Myocyte (in vitro differentiated cells): ENCODE measurements at places on chromosomes 16 and 17. TPM values are rescaled to one million over a fixed set of nuclear protein-coding genes. Genes with fewer than 3 reads are reported as not detected.

The LDAF1 gene
- total RNA-seq = 8.0 and 9.5 TPM in 2 replicates

The DHRS7C gene
- 0.16 TPM in 1 of 2 replicates, not detected in the other for total RNA-seq

The MRC2 gene
- 143 and 161 TPM in 2 replicates for total RNA-seq

The ABCA8 gene
- 0.11 TPM in 1 of 2 replicates, not detected in the other for total RNA-seq

The RASD1 gene
- total RNA-seq = 0.94 and 2.7 TPM in 2 replicates

The ABI3 gene
- not detected in 2 replicates for total RNA-seq

The STX4 gene
- total RNA-seq = 47.3 and 51.0 TPM in 2 replicates

DNA sequence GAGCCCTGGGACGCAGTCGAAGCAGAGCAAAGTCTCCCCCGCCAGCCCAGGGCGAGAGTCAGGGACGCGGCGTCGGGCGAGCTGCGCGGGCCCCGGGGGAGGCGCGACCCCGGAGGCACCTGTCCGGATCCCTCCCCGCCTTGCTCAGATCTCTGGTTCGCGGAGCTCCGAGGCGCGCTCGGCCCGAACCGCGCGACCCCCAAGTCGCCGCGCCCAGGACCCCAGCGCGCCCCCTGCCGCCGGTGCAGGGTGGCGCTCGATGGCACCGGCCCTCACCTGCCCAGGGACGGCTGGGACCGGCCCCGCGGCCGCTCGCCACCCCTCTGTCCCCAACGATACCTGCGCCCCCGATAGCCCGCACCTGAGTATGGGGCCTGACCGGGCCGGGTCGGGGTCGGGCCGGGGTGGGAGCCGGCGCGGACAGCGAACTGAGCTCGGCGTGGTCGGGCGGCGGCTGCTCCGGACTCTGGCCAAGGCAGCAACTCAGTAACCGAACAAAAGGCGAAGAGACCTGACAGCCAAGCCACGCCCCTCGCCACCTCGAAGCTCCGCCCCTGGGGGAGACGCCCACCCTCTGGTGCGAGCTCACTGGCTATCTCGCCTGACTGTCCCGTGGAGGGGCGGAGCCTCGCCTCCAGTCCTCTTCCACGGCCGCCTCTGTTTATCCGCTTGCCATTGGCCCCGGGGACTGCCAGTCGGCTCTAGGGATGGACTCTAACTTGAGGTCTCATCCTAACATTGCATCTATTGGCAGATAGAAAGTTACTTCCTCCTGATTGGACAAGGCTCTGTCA, at the start of gene JUP:
Gene JUP, minus strand, starts transcription at position 485 of the 794 bp plus-strand sequence. CDS start 14,857 bp downstream, outside the sequence.
- peak; percentile 68 for DNase-seq

DNA sequence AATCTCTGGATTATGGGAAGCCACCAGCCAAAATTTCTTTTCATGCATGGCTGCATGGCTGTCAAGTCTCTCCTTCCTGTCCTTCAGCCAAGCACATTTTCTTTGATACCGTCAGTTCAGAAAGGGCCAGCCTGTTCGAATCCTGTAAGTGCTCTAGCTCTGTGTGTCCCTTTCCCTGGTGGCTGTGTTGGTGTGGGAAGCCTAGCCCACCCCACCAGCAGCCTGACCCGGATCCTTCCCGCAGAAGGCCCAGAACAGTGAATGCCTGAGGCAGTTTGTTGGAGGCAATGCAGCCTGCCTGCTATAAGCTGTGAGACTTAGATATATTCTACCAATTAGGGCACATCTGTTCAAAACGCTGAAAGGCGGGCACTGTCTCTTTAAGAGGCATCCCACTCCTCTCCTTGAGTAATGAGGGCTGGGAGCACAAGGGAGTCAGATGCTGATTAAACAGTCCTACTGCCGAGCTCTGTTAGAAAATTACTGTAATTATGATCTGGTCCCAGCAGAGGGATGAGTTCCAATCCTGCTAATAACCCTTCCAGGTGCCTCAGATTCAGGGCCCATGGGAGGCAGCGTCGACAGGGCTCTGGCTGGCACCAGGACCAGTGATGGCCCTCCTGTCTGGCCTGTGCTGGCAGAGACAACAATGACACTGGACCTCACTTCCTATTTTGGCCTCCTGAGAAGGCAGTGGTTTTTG, 18.4 kb downstream of the SNX11 start:
- DNase-seq = no peak

GRCh38 chr17:43679911-43680310, 18.2 kb upstream of the MEOX1 start:
- no peak for DNase-seq

DNA sequence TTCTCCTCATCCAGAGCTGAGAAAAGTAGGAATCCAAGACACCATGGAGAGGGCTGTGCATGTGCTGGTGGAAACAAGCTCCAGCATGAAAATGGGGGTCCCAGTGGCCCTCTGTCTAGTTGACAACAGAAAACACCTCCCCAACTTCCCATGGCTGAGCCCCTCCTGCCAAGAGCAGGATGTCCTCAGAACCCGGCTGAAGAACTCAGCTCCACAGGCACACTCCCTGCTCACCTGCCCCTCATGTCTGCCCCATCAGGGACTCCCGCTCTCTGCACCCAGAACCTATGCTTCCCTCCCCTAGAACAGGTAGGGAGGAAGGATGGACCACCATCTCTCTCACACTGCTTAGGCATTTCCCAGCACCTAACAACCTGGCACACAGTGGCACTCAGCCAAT, 167.2 kb downstream of the C16orf78 start:
- DNase-seq = no peak

GRCh38 chr16:65392806-65393565, 271.1 kb upstream of the CDH11 start:
- no peak for DNase-seq

- no peak for DNase-seq
Observed at GRCh38 chr17:76138234-76138895, 2.7 kb downstream of the FOXJ1 start.

DNA sequence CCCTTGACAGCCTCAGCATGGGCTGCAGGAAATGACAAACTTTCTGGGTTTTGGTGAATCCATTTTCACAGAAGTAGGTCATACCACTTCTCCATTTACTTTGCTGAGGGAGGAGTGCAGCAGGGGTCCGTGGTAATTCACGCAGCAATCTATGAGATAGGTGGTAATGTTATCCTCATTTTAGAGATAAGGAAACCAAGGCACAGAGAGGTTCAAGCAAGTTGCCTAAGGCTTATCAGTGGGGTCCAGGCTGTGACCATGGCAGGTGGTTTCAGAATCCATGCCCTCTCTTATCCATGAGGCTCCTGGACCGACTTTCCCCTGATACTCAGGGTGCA, 12.6 kb downstream of the TBX4 start:
- no peak for DNase-seq

DNA sequence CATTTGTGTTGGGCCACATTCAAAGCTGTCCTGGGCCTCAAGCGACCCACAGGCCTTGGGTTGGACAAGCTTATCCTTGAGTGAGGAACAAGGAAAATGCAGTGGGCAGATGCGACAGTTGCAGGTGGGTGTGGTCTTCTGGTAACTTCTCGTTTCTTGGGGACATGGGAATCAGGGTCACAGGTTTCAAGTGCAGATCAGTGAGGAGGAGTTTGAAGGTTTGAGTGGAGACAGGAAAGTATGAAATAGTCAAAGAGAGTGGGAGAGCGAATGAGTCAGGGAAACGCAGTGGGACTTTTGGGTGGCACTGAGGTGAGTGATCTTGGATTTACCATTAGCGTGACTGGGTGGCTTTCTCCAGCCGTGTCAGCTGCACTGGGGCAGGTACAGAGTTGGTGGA, 15.4 kb upstream of the CCL22 start:
- no peak for DNase-seq

- DNase-seq = peak; percentile 61
Observed at GRCh38 chr17:64240741-64241347, 22.2 kb downstream of the TEX2 start.

DNA sequence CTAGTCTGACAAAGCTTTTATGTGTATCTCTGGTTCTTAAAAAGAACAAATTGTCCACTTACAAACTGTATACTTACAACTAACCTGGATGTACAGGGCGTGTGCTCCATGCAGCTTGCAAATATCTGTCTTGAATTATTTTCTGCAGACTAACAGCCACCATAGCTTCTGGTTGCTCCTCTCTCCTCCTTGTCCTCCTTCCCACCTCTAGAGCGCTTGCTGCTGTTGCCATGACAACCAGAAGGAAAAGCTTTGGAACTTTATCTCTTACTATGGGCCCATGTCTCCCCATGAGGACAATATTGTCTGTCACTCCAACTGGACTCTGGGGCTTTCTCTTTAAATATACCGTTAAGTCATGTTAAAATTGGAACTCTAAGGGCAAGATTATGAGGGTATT, 71.5 kb upstream of the DHX40 start:
- no peak for DNase-seq

DNA sequence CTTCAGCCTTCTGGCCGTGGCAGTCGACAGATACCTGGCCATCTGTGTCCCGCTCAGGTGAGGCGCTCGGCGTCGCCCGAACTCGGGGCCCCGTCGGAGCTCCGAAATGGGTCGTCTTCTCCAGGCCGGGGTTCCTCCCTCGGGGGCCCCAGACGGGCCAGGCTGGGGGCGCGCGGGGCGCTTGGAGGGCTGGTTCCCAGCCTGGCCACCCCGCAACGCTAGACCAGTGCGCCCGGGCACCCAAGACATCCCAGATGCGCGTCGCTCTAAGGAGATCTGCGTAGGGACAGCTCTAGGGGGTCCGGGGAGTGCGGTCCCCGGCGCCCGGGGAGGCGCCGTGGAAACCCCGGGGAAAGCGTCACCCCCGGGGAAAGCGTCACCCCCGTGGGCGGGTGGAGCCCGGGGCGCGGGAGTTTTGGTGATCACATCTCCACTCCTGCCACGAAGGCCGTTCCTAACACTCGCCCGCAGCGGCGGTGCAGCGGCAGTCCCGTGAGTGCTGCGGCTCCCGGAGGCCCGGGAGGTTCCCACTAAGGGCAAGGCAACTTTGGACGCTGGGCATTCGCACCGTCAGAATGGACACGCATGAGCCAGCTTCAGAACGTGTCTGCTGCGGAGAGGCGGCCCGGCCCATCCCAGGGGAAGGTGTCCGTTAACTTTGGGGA, 729 bp downstream of the ADORA2B start:
- DNase-seq = no peak

DNA sequence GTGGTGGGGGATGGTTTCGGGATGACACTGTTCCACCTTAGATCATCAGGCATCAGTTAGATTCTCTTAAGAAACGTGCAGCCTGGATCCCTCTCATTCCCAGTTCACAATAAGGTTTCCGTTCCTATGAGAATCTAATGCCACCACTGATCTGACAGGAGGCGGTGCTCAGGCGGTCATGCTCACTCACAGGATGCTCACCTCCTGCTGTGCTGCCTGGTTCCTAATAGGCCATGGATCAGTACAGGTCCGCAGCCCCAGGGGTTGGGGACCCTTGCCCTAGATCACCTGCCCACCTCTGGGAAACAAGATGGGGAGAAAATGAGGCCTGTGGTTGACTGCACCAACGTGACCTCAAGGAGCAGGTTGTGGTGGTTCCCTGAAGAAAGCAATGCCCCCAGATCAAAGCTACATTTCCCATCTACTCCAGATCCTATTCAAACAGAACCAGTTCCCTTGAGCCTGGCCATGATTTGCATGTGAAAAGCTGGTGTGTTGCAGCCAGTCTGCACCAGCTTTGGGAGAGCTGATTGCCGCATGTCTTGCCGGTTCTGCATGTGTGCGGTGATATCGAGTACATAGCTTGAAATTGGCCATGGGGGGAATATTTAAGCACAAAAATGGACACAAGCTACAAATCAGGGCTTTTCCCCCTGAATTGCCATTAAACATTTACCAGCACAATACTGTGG, 183.2 kb upstream of the HSBP1 start:
- DNase-seq = no peak

GRCh38 chr16:67349172-67349571, 22.6 kb downstream of the LRRC36 start:
- peak; percentile 28 for DNase-seq

DNA sequence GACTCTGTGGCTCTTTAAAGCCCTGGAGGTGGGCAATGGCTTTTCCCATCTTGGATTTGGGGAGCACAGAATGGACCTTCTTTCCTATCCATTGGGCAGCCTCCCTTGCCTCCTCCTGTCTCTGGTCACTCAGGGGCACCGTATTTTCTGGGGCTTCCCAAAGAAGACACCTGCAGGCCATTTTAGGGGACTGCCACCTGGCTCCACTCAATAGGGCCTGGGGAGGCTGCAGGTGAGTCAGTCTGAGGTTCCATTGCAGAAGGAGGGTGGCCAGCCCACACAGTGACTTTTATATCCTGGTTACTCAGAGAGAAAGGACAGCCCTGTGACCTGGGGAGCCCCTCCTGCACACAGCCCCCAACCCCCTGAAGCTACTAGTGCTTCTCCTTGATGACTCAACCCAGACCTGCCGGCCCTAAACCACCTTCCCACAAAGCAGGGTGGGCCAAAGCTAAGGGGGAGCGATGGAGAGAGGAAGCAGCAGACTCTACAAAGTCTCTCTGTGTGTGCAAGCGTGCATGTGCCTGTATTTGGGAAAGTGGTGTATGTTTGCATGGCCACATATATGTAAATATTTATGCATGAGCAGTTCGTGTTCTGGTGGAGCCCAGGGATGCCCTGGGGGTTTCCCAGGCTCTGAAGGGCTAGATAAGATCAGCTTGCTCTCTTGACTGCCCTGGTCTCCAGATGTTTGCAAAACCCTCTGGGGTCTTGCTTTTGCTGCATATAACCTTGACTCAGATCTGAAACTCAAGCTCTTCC, 5.0 kb downstream of the CX3CL1 start:
- no peak for DNase-seq

DNA sequence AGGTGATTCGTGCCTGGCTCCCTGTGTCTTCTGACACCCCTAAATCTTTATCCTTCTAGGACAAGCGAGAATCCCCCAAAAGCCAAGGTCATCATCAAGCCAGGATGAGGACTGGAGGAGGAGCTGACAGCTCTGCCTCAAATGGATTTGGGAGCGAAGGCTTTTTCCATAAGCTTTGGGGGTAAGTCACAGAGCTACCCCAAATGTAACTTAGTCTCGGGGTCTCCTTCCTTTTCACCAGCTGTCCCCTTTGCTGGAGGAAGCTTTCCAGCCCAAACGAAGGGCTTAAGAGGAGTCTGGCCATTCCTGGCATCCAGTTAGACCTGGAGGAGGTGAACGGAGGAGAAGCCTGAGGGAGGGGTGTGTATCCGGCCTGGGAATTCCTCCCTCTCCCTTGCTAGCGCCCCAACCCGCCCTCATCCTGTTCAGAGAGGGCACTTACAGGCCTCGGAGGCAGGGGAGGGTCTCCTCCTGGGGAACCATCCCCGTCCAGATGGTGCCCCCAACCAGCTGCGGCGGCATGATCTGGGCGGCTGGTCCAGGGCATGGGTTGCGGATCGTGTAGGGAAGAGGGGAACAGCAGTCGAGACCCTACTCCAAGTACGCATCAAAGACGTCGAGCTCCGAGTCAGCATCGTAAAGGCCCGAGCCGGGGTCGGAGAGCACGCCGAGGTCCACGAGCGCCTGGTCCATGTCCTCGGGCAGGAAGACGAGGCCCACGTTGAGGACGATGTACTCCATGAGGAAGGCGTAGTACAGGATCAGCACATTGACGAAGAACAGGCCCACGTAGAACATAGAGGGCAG, 938 bp downstream of the DEXI start:
- no peak for DNase-seq

GRCh38 chr17:40314584-40314956, 5.6 kb downstream of the RARA start:
- peak; percentile 97 for DNase-seq

- peak; percentile 35 for DNase-seq
Observed at GRCh38 chr16:88685156-88686061, 898 bp downstream of the SNAI3 start.
